ENCODE measurements at places on chromosomes 2 and 18.

- DNase-seq = no peak
Measured at GRCh38 chr2:12305931-12306330, 410.8 kb upstream of the TRIB2 start.

DNA sequence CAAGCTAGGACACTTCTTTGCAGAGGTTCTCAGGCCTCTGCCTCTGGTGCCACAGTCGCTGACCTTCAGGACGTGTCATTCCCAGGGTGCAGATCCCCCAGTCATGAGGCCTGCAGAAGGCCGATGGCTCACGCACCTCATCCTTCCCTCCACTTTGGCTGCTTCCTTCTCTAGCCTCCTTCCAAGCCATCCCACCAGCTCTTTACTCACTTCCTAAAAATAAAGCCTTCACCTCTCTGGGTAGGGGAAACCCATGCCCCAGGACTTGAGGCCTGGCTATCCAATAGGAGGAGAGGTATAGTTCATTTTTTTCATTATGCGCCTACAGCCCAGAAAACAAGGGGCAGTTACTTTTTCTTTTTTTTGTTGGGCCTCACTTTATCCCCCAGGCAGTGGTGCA is 91.4 kb downstream of the B3GNT2 start:
- no peak for DNase-seq

- no peak for DNase-seq
Measured at GRCh38 chr2:64500549-64500948, 23.6 kb upstream of the AFTPH start.

GRCh38 chr18:13893418-13893760 is 21.9 kb downstream of the MC2R start:
- DNase-seq = no peak

DNA sequence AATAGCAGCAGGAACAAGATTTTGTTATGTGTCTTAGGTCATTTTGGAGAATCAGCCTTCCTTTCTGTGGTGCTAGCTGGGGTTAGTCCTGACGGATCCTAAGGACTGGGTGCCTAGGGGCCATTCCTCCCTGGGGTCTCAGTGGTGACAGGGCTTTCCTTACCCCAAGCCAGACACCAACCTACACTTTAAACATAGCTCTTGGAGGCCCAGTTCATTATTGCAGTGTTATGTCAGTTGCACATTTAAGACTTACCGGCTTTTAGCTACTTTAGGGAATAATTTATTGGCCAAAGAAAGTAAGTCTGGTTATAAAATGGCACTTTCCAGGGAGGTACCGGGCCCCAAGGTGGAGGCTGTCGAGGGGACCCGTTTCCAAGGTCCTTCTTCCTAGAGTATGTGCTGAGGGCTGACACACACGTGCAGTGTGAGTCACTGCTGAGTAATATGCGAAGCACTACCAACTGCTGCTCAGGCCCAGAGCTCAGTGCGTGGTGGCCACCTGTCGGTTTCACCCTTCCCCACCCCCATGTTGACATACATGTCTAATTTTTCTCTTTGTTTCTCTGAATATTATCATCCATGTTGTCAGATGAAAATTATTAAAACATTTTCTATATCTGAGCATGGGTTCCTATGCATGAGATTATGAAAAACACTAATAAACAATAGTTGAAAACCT is 37.0 kb upstream of the GRHL1 start:
- no peak for DNase-seq

- no peak for DNase-seq
Measured at GRCh38 chr18:13433685-13434084, 215.1 kb downstream of the LDLRAD4 start.

DNA sequence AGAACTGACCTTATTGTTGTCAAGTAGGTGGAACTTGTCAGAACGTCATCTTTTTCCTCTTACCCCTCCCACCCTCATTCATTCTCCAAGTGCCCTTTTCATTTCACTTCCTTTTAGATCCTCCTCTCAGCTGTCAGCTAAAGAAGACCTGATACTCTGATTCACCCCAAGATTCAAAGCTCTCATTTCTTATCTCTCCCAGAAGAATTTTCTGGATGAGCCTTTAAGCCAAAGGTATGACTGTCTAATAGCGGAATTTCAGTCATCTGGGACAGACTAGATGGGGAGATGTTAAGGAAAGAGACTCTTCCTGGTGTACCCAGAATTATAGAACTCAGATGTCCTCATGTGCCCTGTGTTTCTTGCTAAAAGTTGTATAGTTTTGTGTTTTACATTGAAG is 53.9 kb downstream of the TCF7L1 start:
- DNase-seq = no peak

DNA sequence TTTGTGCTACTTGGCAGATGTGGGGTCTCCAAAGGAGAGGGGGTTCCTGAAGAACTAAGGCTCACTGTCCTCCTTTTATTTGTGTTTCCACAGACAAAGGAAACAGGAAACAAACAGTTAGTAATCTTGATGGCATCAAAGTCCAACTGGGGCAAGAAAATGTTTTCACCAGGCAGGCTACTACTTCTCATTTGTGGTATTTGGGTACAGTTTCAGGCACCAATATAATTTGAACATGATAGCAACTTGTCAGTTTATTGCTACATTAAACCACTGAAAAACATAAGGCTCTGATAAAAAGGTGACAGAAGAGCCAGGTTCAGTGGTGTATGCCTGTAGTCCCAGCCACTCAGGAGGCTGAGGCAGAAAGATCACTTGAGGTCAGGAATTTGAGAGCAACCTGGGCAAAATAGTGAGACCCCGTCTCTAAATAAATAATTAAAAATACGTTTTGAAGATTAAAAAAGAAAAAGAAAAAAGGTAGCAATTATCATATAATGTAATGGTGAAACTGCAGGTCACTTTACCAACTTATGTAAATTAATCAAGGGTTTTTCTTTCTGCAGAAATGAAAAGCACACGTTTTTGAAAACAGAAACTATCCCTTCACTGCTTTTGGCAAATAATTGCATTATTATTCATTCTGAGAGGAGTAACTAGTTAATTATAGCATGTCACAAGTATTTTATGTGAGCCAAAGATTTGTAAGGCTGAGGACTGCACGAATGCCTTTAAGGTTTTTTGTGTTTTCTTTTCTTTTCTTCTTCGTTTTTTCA is 157.5 kb upstream of the CAVIN2 start:
- DNase-seq = no peak

- DNase-seq = no peak
Measured at GRCh38 chr2:197613509-197613987, 61.8 kb downstream of the RFTN2 start.

- DNase-seq = no peak
Measured at GRCh38 chr2:233535271-233535670, 31.3 kb downstream of the USP40 start.

DNA sequence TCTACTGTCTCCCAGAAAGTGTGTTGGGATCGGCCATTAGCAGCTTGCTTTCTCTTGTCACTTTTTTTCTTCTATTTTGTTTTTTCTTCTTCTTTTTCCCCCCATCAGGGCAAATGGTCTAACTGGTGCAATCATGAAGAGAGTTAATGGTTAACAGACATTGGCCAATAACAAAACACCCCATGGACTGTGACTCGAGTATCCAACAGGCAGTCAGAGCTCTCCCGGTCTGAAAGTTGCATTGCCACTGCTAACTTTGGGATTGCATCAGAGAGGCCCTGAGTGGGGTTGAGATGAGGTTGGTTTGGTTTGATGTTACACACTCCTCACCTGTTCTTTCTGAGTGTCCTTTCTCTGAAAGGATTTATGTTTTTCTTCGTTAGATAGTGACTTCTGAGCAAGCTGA is 12.9 kb upstream of the SNORC start:
- DNase-seq = no peak

DNA sequence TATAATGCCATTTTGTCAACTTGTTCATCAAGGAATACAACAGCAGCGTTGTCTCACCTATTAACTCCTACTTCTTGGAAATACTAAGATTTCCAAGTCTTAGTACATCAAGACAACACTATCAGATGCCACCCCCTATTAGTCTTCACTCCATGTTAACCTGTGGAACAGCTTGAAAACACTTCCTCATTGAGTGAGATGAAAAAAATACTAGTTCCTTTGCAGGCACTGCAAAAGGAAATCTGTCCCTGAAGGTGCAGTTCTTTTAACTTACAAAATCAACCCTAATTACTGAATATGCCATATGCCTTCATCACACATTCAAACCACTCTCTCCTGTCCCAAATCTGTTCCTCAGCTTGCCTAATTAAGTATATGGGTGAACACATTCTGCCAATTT is 4.0 kb downstream of the CWC22 start:
- no peak for DNase-seq

GRCh38 chr2:118231759-118232158 is 143.5 kb downstream of the INSIG2 start:
- no peak for DNase-seq

DNA sequence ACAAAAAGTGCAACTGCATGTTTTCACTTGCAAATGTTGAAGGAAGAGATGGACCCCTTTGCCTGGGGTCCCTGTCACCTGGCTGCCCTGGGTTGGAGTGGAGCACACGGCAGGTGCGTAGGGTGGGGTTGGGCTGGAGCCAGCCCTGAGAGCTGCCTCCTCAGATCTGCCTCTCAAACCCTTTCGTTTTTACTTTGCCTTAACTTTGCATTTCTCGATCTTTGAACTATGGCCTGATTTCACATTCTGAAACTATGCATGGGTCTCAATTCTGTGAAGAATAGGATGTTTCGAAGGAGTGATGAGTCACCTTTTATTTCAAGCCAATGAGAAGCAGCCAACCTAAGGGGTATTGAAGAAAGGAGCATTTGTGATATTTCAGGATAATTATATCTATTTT is 132.8 kb downstream of the ACOXL start:
- no peak for DNase-seq

DNA sequence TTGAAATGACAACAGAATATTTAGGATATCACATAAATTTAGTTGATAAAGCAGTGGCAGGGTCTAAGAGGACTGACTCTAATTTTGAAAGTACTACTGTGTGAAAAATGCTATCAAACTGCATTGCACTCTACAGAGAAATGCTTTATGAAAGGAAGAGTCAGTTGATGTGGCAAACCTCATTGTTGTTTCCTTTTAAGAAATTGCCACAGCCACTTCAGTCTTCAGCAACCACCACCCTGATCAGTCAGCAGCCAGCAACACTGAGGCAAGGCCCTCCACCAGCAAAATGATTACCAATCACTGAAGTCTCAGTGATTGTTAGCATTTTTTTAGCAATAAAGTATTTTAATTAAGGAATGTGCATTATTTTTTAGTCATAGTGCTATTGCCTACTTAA is 488.7 kb upstream of the SLC39A10 start:
- DNase-seq = no peak

- no peak for DNase-seq
Measured at GRCh38 chr2:58428096-58429013, 187.2 kb upstream of the FANCL start.

DNA sequence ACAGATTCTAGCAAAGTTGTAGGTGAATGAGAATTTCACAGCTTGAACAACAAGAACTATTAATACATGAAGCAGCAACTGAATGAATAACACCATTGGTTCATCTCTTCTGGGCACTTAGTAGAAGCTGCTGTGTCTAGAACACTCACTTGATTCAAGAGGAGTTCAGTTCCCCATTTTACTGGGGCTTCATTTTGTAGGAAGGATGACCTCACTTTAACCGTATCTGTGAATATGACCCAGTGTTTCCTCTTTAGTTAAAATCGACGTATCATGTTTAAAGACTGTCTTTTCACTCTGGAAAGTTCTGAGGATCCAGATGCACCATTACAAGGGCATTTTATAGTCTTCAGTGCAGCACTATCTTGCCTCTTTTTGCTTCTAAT is 47.8 kb downstream of the LRRTM1 start:
- DNase-seq = no peak

GRCh38 chr18:48979944-48980890 is 29.5 kb upstream of the SMAD7 start:
- DNase-seq = no peak

DNA sequence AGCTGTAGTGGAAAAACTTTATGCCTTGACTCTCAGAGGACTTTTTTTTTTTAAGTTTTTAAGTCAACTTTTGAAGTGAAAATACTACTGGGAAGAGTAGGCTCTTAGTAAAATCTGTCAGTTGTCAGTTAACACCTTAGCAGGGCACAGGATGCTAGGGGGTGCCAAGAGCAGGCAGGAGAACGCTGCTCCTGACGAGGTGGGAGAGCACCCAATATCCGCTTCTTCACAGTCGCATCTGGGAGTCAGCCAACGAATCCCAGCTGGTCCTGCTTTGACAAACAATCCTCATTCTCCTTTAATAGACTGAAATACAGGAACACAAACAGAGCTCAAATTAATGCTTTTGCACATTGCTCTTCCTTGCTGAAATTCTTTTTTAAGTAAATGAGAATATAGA is 709.5 kb upstream of the ACVR2A start:
- DNase-seq = no peak

GRCh38 chr2:172806493-172806892 is 70.8 kb downstream of the RAPGEF4 start:
- DNase-seq = no peak

GRCh38 chr2:127622561-127623387 is 23.2 kb upstream of the GPR17 start:
- DNase-seq = no peak

DNA sequence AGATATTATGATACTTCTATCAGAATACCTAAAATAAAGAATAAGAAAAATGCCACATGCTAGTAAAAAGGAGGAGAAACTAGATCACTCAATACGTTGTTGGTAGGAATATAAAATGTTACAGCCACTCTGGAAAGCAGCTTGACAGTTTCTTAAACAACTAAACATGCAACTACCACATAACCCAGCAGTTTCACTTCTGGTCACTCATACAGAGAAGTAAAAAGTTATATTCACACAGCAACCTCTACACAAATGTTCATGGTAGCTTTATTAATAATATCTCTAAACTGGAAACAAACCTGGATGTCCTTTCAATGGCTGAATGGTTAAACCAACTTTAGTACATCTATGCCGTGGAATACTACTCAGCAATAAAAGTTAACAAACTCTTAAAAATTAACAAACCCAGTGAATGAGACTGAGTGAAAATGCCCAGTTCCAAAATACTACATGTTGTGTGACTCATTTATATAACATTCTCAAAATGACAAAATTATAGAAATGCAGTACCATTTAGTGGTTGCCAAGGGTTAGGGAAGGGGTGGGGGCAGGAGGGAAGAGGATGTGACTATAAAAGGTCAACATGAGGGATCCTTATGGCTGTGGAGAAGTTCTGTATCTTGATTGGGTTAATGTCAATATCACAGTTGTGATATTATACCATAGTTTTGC is 124.1 kb downstream of the MMADHC start:
- no peak for DNase-seq

DNA sequence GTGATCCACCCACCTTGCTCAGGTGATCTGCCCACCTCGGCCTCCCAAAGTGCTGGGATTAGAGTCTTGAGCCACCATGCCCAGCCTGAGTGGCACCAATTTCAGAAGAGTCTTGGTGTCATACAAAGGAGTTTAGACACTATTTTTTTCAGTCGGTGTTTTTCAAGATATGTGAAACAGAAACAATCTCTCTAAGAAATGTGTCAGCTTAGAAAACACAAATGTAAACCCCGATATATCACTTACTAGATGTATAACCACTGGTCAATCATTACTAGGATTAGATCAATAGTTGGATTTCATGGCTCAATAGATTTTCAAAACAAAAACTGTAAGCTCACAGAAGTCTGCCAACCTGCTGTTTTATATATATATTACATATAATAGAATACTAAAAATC is 67.2 kb upstream of the FRZB start:
- DNase-seq = no peak

- DNase-seq = no peak
Measured at GRCh38 chr18:48783616-48784520, 166.9 kb downstream of the SMAD7 start.

- DNase-seq = no peak
Measured at GRCh38 chr2:88265352-88266303, 95.5 kb downstream of the THNSL2 start.

GRCh38 chr2:109630441-109631430 is 16.6 kb downstream of the SOWAHC start:
- DNase-seq = no peak
